Gastroesophageal sphincter (tissue), 4 donors: ENCODE measurements at places on chromosomes 1 and 21.
A peak's percentile ranks its signal among the peaks of the same experiment; 100 is the strongest.

- no peaks in the 10 kb centered on the region for H3K27me3 ChIP-seq
- H3K36me3 ChIP-seq = peaks cover 4% of the 10 kb centered on the region
- ATAC-seq = no peak
Measured at GRCh38 chr21:39232861-39233291, 49.6 kb upstream of the PSMG1 start.

GRCh38 chr1:53532912-53533311 lies 73.7 kb downstream of the DMRTB1 start:
- no peak for ATAC-seq
- H3K27ac ChIP-seq = no peak overlapping the region
- H3K4me1 ChIP-seq = no peaks in the 10 kb centered on the region
- H3K4me3 ChIP-seq = no peak overlapping the region
- no peaks in the 10 kb centered on the region for H3K27me3 ChIP-seq

GRCh38 chr1:228968891-228969606 lies 233.8 kb downstream of the RHOU start:
- H3K27ac ChIP-seq = no peak overlapping the region
- H3K4me3 ChIP-seq = no peak overlapping the region
- no peaks in the 10 kb centered on the region for H3K4me1 ChIP-seq
- no peaks in the 10 kb centered on the region for H3K27me3 ChIP-seq

GRCh38 chr1:209850342-209850979 lies 22.7 kb downstream of the UTP25 start:
- H3K4me3 ChIP-seq = no peak overlapping the region
- H3K36me3 ChIP-seq = peaks cover 94% of the 10 kb centered on the region
- H3K4me1 ChIP-seq = no peaks in the 10 kb centered on the region
- H3K27ac ChIP-seq = no peak overlapping the region

GRCh38 chr1:27416387-27417111 lies 24.1 kb downstream of the GPR3 start:
- H3K36me3 ChIP-seq = peaks cover 8% of the 10 kb centered on the region
- ATAC-seq = peak; percentile 39
- H3K27ac ChIP-seq = peak overlapping the region; percentile 88
- no peaks in the 10 kb centered on the region for H3K27me3 ChIP-seq

DNA sequence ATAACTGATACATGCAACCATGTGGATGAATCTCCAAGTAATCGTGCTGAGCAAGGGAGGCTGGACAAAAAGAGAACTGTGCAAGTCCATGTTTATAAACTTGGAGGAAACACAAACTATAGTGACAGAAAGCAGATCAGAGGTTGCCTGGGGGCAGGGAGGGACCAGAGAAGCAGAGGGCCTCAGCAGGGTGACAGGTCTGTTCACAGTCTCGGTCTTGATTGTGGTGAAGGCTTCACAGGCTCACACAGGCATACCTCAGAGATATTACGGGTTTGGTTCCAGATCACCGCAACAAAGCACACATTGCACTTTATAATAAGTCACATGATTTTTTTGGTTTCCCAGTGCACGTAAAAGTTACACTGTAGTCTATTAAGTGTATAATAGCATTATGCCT lies 28.5 kb downstream of the ACOT7 start:
- H3K4me1 ChIP-seq = peaks cover 13% of the 10 kb centered on the region
- no peak overlapping the region for H3K4me3 ChIP-seq
- H3K36me3 ChIP-seq = no peaks in the 10 kb centered on the region
- no peaks in the 10 kb centered on the region for H3K27me3 ChIP-seq

GRCh38 chr1:204814166-204814884 lies 56.3 kb upstream of the NFASC start:
- H3K27ac ChIP-seq = peak overlapping the region; percentile 78
- no peaks in the 10 kb centered on the region for H3K27me3 ChIP-seq
- no peak for ATAC-seq
- H3K4me1 ChIP-seq = peaks cover 11% of the 10 kb centered on the region
- H3K4me3 ChIP-seq = no peak overlapping the region
- H3K36me3 ChIP-seq = no peaks in the 10 kb centered on the region

GRCh38 chr1:184473176-184473966 lies 86.5 kb downstream of the C1orf21 start:
- no peak overlapping the region for H3K4me3 ChIP-seq
- no peaks in the 10 kb centered on the region for H3K27me3 ChIP-seq
- peaks cover 11% of the 10 kb centered on the region for H3K36me3 ChIP-seq
- no peak overlapping the region for H3K27ac ChIP-seq

GRCh38 chr1:110481968-110482623 lies 31.1 kb downstream of the PROK1 start:
- ATAC-seq = no peak
- no peak overlapping the region for H3K4me3 ChIP-seq
- no peaks in the 10 kb centered on the region for H3K36me3 ChIP-seq
- H3K27me3 ChIP-seq = no peaks in the 10 kb centered on the region

GRCh38 chr1:202367271-202367670 lies 18.8 kb downstream of the PPP1R12B start:
- H3K4me1 ChIP-seq = peaks cover 20% of the 10 kb centered on the region
- H3K4me3 ChIP-seq = no peak overlapping the region
- H3K27me3 ChIP-seq = no peaks in the 10 kb centered on the region

DNA sequence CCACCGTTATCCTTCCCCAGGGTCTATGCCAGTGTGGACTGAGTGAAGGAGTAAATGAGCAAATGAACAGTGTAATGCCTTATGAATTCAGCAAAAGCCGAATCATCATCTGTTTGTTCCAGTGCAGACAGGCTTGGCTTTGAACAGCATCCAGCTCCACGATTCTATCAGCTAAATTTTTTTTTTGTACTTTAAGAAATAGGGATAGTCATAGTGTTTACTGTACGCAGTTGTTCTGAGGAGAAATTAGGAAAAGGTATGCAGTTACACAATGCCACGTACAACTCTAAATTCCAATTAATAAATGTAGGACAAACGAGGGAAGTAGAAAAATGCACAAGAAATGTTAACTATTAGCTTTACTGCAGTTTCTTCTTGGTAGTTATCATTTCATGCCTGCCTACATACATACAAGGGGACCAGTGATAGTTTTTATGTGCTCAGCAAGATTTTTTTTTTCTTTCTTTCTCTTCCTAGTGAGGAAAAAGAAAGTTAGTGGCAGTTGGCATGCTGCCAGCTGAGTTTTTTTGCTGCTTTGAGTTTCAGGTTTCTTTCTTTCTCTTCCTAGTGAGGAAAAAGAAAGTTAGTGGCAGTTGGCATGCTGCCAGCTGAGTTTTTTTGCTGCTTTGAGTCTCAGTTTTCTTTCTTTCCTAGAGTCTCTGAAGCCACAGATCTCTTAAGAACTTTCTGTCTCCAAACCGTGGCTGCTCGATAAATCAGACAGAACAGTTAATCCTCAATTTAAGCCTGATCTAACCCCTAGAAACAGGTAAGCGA lies at the start of gene IFI44L:
Gene IFI44L (plus strand): TSS at position 646 of the 777 bp plus-strand sequence. CDS start 7,468 bp downstream, outside the sequence.
- no peaks in the 10 kb centered on the region for H3K36me3 ChIP-seq
- H3K27ac ChIP-seq = peak within 1 kb of the TSS; percentile 68
- H3K27me3 ChIP-seq = no peaks in the 10 kb centered on the region
- ATAC-seq = peak; percentile 78
- H3K4me3 ChIP-seq = peak within 1 kb of the TSS; percentile 41

- H3K27me3 ChIP-seq = no peaks in the 10 kb centered on the region
- no peak overlapping the region for H3K4me3 ChIP-seq
- peaks cover 10% of the 10 kb centered on the region for H3K36me3 ChIP-seq
- no peak for ATAC-seq
- H3K4me1 ChIP-seq = no peaks in the 10 kb centered on the region
- H3K27ac ChIP-seq = no peak overlapping the region
Measured at GRCh38 chr1:58441699-58442098, 104.8 kb downstream of the OMA1 start.

DNA sequence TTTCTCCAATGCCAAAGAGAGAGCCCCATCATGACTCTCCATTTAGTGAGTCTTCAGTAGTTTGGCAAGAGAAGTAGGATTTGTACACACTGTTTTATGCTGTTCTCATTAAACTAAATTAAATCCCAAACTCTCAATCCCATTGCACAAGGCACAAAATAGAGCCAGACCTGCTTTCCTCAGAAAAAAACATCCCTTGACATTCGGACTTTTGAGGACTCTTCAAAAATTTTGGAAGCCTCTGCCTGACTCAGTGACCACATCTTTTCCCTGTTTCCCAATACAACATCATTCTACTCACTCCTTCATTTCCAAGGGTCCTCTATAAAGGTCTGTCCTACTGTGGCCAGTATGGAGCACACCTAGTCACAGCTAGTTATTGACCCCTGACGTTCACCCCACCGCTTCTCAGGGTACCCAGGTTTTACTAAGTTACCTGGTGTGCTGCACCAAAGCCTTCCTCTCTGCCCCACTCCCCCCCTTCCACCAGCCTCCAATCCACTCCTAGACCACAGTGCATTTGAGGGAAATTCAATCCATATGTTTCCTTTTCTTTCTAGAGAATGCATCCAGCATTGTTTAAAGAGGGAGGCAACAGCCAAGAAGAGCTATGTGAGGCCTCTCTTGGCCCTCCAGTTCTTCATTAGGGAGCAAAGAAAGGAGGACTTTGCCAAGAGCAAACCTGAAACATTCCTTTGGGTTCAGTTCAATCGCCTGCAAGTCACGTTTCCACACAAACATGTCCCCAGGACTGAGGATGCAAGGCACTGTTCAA lies 428.7 kb downstream of the PLPP3 start:
- peak overlapping the region; percentile 48 for H3K27ac ChIP-seq
- ATAC-seq = peak; percentile 65
- no peaks in the 10 kb centered on the region for H3K27me3 ChIP-seq
- H3K4me3 ChIP-seq = no peak overlapping the region
- peaks cover 28% of the 10 kb centered on the region for H3K4me1 ChIP-seq
- no peaks in the 10 kb centered on the region for H3K36me3 ChIP-seq

- peaks cover 72% of the 10 kb centered on the region for H3K4me1 ChIP-seq
- peak; percentile 77 for ATAC-seq
- peak overlapping the region; percentile 85 for H3K27ac ChIP-seq
- H3K36me3 ChIP-seq = no peaks in the 10 kb centered on the region
- H3K27me3 ChIP-seq = no peaks in the 10 kb centered on the region
Measured at GRCh38 chr1:23421753-23422240, 2.8 kb downstream of the TCEA3 start.

GRCh38 chr1:231183639-231184590 lies 22.1 kb downstream of the TRIM67 start:
- H3K27me3 ChIP-seq = peaks cover 96% of the 10 kb centered on the region
- no peak overlapping the region for H3K27ac ChIP-seq
- ATAC-seq = no peak
- H3K4me1 ChIP-seq = no peaks in the 10 kb centered on the region
- H3K4me3 ChIP-seq = no peak overlapping the region

GRCh38 chr1:59730759-59731478 lies 83.8 kb upstream of the HOOK1 start:
- H3K4me1 ChIP-seq = peaks cover 27% of the 10 kb centered on the region
- ATAC-seq = peak; percentile 81

DNA sequence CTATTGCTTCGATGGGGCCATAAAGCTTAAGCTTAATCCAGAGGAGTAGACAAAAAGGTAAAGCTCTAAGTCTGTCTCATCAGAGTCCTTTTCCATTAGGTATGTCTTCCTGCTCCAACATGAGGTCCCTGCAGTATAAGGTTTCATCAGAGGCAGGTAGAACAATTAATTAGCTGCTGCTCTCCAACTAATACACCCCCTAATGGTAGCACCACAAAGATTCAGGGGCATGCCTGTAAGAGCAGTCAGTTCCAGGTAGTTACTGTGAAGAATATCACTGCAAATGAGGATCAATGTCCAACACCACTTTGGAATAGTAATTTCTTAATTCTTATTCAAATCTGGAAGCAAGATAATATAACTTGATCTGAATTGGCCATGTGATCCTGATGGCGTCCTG lies 160.3 kb upstream of the ESRRG start:
- no peak overlapping the region for H3K4me3 ChIP-seq
- ATAC-seq = no peak
- no peaks in the 10 kb centered on the region for H3K27me3 ChIP-seq
- H3K4me1 ChIP-seq = peaks cover 10% of the 10 kb centered on the region
- H3K27ac ChIP-seq = no peak overlapping the region

- no peak overlapping the region for H3K27ac ChIP-seq
- H3K4me1 ChIP-seq = no peaks in the 10 kb centered on the region
- H3K4me3 ChIP-seq = no peak overlapping the region
- ATAC-seq = no peak
Measured at GRCh38 chr1:4002061-4002521, 102.0 kb upstream of the C1orf174 start.

DNA sequence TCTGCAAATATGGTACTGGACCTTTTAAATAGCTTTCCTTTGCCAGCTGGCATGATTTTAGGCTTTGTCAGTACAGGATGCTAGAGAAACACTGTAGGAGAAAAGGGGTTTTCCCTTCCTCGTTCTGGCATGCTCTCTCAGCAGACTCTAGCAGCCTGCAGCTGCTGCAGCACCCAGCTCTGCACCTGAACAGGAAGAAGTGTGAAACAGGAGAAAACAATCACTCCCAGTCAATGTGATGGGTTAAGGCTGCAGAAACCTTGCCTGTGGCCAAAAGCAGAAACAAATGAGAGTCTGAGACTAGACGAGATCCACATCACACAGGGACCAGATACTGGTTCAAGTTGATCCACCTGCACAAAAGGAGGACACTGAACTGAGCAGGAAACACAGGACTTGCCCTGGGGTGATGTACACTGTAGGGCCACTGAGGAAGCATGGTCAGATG lies 21.2 kb downstream of the OVGP1 start:
- peaks cover 14% of the 10 kb centered on the region for H3K27me3 ChIP-seq
- peaks cover 5% of the 10 kb centered on the region for H3K4me1 ChIP-seq
- no peak overlapping the region for H3K27ac ChIP-seq
- ATAC-seq = no peak
- no peaks in the 10 kb centered on the region for H3K36me3 ChIP-seq

DNA sequence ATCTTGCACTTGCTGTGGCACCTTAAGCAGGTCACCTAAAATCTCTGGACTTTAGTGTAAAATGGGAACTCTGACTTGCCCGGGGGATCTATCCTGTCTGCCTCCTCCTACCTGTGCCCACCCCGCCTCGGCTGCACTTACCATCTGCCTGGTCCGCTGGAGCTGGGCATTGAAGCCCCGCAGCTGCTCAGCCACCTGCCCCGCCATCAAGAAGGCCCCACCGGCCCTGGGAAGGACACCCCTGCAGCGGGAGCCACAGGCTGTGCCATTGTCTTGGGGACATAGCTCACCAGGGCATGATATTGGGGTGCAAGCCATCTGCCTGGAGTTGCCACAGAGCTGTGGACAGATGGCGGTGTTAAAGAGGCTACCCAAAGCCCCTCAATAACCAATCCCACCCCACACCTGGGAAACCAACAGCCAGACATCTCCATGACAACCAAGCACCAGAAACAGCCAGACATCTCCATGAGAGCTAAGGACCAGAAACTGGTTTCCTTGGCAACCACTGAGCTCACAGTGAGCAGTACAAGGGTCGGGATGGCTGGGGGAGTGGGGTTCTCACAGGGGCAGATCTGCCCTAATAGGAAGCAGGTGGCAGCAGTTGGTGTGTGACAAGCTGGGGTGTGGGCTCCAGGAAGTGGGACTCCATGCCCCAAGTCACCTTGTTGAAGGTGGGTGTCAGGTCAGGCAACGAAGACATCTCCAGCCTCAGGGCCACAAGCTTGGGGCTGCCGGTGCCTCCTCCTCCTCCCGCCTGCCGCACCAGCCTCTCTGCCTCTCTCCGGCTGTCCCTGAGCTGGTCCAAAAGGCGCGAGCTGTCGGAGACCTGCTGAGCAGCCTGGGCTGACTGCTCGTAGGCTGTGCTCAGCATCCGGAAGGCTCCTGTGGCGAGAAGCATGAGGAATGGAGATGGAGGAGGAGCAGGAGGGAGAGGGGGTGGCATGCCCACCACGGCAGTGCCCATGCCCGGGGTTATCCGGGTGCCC lies 29.1 kb downstream of the LAMB3 start:
- peaks cover 17% of the 10 kb centered on the region for H3K4me1 ChIP-seq
- ATAC-seq = no peak
- no peaks in the 10 kb centered on the region for H3K27me3 ChIP-seq
- no peak overlapping the region for H3K4me3 ChIP-seq
